ENCODE measurements at places on chromosomes 12 and 14.

DNA sequence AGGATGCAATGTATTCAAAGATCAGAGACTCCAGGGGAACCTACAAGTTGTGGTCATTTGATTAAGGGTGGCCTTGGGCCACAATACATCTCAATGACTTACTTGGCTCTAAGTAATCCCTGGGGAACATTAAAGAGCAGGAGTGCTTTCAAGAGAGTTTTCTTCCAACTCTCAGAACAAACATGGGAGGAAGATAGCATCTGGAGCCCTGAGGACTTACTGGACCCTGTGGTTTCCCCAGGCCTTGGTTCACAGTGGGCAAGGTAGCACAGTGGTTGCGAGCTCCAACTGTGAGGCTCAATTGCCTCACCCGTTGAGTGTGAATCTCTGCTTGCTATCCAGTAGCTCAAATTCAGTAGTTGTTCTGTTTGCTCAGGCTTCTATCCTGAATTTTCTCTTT lies 32.4 kb downstream of the STXBP6 start:
- DNase-seq = no peak

GRCh38 chr12:15721316-15722115 lies 67.7 kb downstream of the EPS8 start:
- DNase-seq = no peak

- no peak for DNase-seq
These were observed 89.4 kb downstream of the ATP23 start for GRCh38 chr12:58030566-58031279.

DNA sequence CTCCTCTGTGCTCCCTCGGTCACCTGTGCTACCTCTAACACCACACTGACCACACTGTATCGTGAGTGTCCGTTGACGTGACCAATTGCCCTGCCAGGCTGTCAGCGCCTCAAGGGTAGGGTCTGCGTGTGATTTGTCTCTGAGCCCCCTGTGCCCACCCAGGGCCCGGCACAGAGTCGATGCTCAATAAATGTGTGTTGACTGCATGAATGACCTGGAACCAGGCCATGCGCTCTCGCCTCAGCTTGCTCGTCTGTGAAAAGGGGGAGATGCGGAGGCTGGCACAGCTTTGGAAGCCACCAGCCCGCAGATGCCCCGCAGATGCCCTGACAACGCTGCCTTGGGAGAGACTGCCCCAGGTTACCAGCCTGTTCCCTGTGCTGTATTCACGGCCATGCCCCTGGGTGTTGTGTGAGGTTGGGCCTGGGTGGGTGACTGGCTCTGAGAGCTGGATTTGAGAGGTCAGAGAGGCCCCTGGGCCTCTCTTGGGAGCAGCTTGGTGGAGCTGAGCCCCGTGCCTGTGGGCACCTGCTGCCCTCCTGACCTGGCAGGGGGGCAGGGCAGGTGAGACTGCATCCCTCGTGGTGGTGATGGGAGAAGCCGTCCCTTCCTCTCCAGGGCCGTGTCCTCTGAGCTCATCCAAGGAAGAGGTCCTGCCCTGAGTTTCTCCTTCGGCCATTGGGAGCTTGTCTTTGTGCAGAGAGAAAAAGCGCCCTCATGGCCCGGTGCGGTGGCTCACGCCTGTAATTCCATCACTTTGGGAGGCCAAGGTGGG lies 43.2 kb downstream of the CYP46A1 start:
- no peak for DNase-seq

DNA sequence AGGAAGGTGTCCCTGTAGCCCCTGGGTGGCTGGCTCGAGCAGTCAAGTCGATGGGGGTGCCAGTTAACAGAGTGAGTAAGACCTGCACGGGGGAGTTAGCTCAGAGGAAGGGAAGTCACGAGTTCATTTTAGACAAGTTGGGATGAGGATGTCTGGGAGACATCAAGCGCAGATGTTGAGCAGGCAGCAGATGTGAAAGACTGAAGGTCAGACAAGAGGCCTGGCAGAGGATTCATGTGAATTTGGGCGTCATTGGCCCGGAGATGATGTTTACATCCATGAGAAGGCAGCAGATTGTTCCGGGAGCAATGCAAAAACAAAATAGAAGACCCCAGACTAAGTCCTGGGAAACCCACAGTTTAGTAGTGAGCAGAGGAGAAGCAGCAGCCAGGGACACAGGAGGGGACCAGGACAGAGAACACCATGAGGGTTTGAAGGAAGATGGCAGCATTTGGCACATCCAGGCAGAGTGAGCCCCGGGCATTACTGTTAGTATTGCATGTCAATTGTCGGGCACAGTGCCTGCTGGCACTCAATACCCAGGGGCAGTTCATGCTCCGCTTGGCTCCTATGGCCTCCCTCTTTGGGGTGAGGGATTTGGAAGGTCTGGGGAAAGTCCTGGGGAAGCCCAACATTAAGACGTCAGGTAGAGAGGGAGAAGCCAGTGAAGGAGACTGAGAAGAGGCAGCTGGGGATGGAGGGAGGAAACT lies 15.1 kb downstream of the LTBP2 start:
- DNase-seq = no peak

DNA sequence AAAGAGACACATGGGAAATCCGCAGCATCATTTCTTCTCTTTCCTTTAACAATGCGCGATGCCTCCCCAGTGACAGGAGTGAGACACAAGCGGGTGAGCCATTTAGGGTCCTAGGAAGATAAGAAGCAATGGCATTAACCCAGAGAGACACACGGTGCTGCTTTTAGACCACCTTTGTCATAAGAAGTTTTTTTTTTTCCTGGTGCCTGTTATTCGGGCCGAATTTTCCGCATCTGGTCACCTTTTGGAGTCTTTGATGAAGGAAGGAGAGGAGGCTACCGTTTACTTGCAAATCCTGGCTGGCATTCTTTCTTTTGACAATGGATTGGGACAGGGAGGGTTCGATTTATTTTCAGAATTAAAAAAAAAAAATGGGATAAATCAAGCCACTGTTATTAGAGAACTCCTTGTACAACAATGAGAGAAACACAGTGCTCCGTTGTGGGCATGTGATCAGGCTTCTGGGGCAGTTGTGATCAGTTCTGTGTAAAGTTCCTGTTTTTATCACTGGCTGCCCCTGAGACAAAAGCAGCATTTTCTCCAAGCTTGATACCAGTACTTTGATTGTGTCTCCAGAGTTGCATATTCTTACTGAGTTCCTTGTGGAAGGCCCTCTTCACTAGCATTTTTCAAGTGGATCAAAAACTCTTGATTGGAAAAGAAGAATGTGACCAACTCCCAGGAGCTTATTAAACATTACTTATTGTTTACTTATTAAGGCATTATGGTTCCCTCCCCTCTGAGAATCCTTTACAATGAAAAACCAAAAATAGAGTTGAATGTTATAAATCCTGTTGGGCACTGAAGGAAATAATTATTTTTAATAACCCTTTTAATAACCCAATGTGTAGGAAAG lies 1.1 kb downstream of the DIP2B start:
- DNase-seq = no peak

DNA sequence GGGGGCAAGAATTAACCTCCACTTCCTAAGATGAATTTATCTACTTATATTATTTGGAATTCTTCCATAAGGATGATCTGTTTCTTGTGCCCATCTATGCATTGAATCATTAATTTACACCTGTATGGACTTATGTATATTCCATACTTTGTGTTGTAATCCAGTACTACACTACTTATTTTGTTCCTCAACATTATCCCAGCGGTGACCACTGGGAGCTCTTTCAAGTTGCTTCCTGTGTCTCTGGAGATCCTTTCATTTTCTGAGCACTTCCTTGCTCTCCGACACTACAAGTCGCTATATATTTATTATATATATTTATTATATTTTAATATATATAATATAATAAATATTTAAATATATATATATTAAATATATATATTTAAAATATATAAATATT lies 54.9 kb upstream of the SCN8A start:
- no peak for DNase-seq

- no peak for DNase-seq
These were observed 1.9 kb upstream of the MYBPC1 start for GRCh38 chr12:101592921-101593320.

DNA sequence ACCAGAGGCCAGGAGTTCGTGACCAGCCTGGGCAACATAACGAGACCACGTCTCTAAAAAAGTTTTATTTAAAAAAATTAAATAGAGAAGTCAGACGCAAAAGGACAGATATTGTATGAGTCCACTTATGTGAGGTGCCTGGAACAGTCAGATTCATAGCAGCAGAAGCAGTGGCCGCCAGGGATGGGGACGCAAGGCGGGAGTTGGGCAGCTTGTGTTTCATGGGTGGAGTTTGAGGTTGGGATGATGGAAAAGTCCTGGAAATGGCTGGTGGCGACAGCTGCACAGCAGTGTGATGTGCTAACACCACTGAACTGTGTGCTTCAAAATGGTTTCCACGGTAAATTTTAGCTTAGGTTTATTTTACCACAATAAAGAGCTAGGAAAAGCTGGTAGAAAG lies 57.6 kb upstream of the DDX11 start:
- DNase-seq = no peak
